Sciatic nerve (tissue), 2 donors: ENCODE measurements at places on chromosomes 16 and 17.

DNA sequence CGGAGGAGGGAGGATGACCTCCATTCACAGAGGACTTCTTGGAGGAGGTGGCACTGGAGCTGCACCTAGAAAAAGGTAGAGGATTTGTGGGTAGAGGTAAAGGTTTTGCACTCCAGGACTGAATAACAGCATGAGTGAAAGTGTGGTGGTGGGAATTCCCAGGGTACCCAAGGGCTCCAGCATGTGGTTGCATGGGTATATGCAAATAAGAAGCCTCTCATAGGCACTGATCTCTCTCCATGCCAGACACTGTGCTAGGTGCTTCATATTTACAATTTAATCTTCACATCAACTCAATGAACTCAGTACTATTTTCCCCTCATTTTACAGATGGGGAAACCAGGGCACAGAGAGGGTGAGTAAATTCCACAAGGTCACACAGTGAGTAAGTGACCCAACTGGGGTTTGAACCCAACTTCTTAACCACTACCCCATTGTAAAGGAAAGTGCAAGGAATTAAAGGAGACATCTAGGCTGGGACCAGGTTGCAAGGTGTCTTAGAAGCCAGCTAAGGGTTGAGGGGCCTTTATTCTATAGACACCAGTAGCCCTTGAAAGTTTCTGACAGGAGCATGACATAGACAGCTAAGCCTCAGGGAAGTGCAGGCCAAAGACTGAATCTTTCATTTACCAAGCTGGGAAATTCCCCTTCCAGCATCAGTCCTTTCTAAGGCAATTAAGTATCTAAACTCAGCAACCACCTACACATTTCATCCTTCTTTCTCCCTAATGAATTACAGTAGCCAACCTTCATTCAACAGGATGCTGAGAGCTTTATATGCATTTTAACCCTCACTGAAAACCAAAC lies 21.3 kb downstream of the SCNN1B start:
- no peak for DNase-seq

DNA sequence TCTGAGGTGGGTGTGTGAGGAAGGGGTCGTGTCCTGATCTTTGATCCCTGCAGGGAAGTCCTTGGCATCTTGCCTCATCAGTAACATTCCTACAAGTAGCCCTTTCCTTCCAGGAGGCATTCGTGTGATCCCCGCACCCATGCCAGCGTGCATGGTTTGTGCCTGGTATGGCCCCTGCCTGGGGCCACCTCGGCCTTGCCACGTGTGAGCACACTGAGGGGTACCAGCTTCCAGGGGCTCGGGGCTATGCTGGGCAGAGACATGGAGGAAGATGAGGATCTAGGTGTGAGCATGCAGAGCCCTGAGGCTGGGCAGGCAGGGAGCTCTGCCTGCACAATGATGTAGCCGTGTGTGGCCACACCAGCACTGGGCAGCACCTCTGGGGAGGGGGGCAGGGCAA lies 6.0 kb downstream of the HSD3B7 start:
- no peak for DNase-seq

DNA sequence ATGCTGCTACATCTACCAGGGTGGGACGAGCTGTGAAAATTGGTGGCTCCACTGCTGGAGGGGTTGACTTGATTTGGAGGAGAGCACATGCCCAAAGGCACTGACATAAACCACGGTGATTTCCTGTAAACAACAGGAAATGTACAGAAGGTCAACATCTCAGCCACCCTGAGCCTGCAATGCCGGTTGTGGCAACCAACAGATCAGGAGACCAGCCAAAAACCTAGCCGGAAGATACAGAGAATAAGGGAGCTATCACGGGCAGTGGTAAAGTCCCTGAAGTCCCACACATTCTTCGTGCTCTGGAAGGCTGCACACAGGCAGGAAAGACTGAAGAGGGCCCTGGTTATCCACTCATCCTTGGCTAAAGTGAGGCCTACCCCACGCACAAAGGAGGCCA lies 56.2 kb downstream of the ADCY9 start:
- no peak for DNase-seq

DNA sequence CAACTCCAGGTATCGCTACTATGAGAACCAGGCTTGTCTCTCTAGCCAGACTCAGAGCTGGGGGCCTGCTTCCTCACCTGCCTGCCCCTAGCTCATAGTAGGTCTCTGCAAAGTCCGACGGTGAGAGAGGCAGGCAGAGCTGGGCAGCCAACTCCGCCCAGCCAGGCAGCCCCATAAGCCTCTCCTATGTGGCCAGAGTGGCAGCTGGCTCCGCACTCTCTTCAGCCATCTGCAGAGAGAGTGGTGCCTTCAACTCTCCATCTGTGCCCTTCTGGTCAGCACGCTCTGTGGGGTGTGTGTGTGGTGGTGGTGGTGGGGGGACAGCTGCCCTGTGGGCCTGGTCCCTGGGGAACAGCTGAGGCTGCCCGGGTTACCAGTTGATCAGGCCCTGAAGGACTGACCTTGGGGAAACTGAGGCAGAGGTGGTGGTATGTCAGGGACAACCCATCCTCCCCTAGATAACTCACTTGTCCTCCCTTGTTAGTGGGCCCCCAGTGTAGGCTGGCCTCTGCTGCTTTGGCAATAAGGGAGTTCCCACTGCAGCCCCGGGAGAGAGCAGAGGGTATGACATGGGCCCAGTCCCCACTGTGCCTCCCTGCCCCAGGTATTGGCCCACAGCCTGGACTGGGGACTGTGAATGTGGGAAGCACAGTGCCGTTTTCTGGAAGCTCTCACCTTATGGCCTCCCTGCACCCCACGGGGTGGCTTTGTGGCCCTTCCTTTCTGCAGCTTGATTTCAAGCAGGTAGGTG lies 1.8 kb upstream of the ADGRG1 start:
- DNase-seq, result no peak

GRCh38 chr17:57369509-57369945 lies 113.2 kb downstream of the MSI2 start:
- no peak for DNase-seq
